ENCODE measurements at places on chromosomes 2 and 18. TPM values are rescaled to one million over a fixed set of nuclear protein-coding genes. Genes with fewer than 3 reads are reported as not detected.
A peak's percentile ranks its signal among the peaks of the same experiment; 100 is the strongest.

DNA sequence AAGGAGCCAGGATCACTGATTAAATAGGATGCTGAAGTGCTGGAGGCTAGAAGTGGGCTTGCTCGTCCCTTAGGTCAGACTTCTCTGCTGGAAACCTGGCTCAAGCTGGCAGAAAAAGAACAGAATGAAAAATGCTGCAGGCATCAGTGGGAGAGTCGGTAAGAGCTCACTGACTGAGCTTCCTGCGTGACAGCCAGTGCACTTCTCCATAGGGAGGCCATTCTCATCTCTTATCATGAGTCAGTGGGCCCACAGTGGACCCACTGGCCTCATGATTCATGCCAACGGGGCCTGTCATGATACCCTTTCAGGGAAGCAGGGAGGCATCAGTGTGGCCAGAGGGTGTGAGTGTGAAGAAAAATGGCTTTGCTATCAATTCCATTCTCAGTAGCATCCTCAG, 498.2 kb downstream of the PTPRM start:
- no peak for DNase-seq

DNA sequence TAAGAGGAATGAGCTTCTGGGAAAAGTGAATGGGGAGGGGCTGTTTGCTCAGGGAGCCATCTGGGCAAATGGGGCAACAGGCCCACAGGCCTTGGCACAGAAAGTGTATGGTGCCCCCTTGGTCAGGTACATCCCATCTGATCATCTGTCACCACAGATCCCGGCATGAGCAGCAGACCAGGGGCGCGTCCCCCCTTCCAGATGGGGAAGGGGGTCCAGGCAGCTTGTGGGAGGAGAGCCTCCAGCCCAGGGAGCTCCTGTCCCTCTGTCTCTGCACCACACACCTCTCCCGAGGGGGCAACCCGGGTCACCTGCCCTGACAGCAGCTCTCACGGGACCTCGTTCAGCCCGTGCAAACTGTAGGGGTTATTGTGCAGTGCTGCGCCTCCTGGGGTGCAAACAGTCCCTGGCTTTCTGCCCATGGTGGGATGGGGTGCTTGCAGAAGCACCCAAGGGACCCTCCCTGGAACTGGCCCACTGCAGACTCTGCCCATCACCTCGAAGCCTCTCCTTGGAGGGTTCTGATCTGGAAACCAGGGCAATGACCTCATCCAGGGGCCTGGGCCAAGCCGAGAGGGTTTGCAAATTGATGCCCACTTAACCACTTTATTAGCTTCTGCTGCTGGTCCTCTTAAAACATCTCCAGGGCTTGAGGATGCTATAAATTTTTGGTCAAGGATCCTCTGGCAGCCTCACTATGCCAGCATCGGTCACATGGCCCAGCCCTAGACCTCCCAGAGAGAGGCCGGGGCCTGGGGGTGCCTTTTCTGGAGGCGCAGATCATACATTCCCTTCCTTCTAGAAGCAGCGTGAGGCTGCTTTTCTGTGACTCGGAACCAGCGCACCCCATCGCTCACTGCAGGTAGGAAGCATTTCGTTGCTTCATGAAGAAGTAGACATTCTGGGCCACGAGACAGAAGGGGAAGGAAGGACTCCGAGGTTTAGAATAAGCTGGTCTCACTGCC, 7.6 kb upstream of the BOK start:
- DNase-seq = no peak

IL1F10 gene
- total RNA-seq = not detected

GRCh38 chr2:207141386-207141785, 24.4 kb downstream of the KLF7 start:
- DNase-seq = no peak

IL1R1 gene
- total RNA-seq = 13.3 TPM

- no peak for DNase-seq
These were observed 29.8 kb downstream of the MOGAT1 start for GRCh38 chr2:222701233-222701632.

- no peak for DNase-seq
These were observed 1289.7 kb downstream of the LRP1B start for GRCh38 chr2:140841141-140841540.

ABCB11 gene
- 0.18 TPM for total RNA-seq

ARHGAP15 gene
- total RNA-seq = 0.38 TPM

DNA sequence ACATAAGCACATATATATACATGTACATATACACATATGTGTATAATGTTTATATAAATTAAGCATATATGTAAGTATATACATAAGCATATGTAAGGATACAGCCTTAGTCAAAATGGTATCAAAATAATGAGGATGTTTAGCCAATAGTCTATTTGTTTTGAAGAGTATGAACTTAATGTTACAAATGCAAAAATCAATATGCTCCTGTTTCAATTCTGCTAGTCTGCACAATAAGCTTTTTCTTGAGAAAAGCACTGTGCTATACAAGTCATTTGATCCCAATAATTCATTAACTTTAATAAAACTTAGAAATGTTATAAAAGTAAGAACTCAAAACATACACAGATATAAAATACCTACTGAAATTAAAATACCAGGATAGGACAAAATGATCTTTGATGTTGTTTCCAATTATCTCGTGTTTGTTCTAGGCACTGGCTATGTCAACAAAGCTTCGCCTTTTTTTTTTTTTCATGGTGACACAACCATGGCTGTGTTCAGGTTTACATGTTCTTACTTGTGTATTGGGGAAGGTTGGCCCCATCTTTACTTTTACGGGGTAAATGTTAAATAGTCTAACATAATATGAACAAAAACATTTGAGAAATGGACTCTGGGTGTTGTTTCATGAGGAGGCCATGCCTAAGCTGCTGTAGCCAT, 271.1 kb upstream of the CDH19 start:
- no peak for DNase-seq

DNA sequence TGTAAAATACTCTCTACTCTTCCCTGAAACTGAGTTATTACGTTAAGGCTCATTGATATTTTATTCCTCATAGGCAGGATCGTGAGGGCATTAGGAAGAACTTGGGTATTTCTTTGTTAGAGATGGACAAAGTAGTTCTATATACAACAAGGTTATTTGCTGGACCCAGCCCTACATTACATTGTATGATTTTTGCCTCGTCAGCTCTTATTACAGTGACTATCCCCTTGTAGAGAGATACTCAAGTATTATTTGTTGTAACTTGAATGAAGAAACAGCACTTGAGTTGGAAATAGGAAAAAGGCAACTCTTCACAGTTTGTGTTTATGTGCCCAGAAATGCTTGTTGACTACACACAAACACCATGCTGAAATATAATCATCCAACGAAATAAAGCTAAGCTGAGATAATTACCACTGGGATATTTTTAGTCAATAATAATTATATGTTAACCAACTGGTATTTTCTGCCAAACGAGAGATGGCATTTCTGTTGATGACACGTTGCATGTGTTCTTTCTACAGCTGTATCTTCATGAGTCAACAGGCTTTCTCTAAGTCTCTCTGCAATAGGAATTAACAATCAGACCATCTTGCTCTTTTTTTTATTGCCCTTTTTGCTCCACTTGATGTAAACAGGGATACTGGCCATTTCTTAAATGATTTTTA, 947.6 kb downstream of the DPP10 start:
- DNase-seq = no peak

DNA sequence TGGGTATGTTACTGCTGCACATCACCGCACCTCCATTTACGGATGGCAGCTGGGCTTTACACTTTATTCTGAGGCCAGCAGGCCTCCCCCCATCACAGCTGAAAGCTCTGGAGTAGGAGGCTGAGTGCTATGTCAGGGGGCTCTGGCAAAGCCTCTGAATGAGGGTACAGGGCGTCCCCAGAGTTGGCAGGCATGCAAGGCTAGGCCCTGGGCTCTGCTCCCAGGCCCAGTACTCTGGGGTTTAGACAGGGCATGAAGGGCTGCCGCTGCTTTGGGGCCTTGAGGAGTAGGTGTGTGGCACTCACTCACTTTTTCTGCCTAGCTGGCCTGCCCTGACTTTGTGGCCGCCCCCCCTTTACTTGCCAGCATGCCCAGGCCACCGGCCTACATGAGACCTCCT, 90.8 kb downstream of the WDSUB1 start:
- no peak for DNase-seq

DNA sequence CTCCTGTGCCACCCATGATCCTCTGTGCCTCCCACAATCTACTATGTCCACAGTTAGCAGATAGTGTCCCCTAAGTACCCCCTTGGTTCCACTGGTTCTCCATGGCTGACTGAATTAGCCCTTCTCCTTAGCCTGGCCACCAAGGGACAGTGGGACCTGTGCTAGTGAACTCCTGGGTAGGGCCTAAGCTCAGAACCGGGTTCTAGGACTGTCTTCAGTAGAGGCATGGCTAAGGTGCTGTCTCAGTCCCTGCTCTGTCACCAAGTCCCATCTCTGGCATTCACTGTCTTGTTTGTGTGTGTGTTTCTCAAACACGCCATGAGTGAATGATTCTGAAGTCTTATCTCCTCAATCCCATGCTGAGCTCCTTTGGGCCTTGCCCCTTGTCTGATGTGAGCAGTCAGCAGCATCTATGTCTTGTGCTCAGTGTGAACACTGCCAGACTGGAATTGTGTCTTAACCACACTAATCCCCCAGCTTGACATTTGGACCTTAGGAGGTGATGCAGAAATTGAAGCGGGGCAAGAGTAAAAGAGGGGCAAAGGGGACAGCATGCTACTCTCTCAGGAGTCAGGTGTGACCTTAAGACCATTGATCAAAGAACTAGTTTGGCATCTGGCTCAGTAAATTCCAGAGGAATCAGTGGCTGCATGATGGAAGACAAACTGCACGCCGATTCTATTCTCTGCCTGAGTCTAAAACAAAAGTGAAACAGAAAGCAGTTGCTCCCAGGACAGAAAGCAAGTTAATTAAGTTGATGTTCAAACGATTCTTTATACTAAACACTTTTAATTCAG, 190.5 kb downstream of the ALPK2 start:
- DNase-seq = no peak

SLC4A5 gene
- 9.3 TPM for total RNA-seq

DNA sequence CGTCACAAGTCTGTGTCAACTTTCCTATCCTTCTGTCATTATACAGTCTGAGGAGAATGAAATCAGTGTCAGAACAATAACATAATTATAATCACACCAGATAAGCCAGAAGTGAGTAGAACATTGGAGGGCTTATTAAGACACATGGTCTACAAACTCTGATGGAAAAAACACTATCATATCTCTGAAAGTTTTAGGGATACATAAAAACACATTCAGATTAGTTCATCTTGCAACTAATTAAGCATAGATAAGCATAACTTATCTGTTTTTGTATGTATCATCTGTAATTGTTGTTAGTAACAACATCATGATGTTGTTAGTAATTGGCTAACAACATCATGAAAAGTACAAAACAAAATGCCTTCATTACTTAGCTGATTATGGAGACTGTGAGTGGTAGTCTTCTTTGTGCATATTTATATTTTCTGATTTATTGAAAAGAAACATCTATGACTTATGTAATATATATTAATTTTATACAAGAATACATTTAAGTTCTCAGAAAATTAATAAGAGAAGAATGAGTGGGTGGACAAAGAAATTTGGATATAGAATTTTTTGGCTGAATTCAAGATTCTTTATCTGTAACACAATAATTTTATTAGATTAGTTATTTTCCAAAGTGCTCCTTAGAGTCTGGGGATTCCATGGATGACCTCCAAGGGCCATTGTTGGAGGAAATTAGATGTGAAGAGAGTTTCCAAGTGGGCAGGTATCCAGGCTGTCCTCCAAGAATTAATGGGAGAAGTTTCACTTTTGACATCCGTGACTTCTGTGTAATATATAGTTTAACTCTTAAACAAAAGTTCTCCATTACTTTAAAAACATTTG, 16.9 kb upstream of the CCDC102B start:
- no peak for DNase-seq

- peak; percentile 16 for DNase-seq
These were observed 50.9 kb downstream of the CYP27C1 start for GRCh38 chr2:127169066-127169660.

DNA sequence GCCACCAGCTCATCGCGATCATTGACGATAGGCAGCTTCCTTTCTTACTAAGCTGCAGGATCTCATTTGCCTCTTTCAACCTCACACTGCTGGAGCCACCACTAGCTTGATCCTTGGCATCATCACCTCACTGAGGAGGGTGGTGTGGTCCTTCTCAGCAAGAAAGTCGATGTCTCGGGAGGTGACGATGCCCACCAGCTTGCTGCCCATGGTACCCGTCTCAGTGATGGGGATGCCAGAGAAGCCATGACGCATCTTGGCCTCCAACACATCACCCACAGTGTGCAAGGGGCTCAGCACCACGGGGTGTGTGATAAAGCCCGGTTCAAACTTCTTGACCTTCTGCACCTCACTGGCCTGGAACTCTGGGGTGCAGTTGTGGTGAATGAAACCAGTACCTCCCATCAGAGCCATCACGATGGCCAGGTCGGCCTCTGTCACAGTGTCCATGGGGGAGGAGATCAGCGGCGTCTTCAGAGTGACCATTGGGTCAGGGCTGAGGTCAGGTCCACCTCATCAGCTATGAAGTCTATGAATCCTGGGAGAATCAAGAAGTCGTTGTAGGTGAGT, 22.5 kb downstream of the CFLAR start:
- no peak for DNase-seq

- no peak for DNase-seq
These were observed 156.6 kb downstream of the HAUS1 start for GRCh38 chr18:46260879-46261143.

DNA sequence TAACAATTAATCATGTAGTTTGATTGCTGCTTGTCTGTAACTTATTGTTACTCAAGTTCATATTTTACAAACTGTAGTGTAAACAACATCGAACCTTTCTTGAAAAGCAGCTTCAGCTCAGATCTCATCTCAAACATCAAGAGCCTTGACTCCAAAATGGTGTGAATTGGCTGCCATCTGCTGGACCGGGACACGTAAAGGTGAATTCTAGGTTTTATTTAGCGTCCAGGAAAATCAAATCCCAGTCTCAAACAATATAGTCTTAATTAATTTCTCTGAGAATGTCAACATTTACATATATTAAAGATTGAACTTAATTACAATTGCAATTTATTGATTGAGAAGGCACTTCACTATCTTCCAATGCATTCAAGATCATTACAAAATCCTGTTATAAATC, 453.0 kb downstream of the GALR1 start:
- DNase-seq = no peak

LCT gene
- total RNA-seq = not detected

DNA sequence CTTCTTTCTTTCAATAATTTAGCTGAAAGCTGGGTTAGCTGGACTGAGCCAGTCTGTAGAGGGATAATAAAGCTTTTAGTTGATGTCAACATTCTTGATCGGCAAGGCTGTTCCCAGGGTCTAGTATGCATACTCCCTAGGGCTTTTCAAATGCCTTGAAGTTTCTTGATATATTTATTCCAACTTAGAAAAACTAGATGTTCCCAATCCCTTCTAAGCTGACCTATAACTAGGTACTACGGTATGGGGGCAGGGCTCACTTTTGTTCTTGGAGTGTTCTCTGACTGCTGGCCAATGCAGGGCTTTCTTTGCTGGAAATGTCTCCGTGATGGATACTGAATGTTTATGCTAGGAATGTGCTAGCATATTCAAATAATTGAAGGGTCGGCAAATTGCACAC, 258.6 kb upstream of the TANK start:
- DNase-seq = no peak

DNA sequence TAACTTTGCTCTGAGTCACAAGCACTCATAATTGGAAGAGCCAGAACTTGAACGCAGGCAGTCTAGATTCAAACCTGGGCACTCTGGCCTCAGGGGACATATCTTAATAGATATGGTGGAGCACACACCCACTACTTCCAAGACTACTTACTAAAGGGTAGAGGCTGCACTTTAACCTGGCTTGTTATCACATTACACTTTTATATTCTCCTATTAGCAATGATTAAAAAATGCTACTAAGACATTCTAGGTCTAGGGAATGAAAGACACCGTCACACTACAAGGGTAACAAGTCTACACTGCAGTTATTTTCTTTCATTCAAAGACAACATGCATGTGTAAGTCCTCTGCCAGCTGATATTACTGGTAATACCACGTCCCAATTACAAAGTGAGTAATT, 258.8 kb downstream of the ZNF521 start:
- no peak for DNase-seq
